ENCODE measurements at places on chromosomes 16 and 17. TPM values are rescaled to one million over a fixed set of nuclear protein-coding genes. Genes with fewer than 3 reads are reported as not detected.

The RPRML gene
- total RNA-seq, result not detected

GRCh38 chr16:30473231-30474073 is 910 bp downstream of the ITGAL start:
- no peaks in the 10 kb centered on the region for H3K27me3 ChIP-seq
- H3K4me1 ChIP-seq, result no peaks in the 10 kb centered on the region
- no peak overlapping the region for H3K4me3 ChIP-seq
- no peak for DNase-seq
- H3K27ac ChIP-seq, result no peak overlapping the region

DNA sequence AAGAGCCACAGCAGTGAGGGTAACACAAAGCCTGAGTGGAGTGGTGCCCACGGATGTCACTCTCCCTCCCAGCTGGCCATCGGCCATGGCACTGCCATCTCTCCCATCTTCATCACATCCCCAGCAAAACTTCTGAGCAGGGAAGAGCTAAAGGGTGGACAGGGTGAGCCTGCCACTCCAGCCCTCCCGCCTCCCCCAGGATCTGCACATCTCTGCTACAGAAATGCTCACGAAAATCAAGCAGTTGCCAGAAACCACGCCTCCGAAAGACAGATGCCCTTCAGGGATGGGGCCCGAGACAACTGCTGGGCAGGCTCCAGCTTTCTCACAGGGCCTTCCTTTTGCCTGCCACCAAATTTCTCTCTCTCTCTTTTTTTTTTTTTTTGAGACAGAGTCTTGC is 3.6 kb downstream of the GRIN2C start:
- no peak for DNase-seq
- H3K4me1 ChIP-seq, result no peaks in the 10 kb centered on the region
- no peaks in the 10 kb centered on the region for H3K36me3 ChIP-seq
- H3K4me3 ChIP-seq, result no peak overlapping the region
- no peak overlapping the region for H3K27ac ChIP-seq

The GAST gene
- not detected for total RNA-seq

DNA sequence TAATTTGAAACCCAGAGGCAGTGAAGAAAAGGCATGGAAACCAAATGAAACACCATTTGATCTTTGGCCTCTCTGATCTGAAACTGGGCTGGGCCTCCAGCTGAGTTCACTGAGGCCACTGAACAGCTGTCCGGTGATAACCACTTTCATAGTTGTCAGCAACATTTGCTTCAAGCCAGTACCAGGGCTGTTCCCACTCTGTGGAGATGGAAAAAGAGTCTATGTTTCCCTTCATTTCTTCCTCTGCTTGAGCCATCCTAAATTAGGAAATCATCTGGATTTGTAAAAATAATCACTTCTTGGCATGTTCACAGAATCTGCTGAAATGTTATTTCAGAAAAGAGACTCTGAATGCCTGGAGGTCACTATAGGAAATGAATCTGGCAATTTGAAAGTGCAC is 119.3 kb downstream of the STX8 start:
- H3K4me3 ChIP-seq, result no peak overlapping the region
- no peak for DNase-seq
- no peaks in the 10 kb centered on the region for H3K36me3 ChIP-seq
- no peaks in the 10 kb centered on the region for H3K27me3 ChIP-seq

DNA sequence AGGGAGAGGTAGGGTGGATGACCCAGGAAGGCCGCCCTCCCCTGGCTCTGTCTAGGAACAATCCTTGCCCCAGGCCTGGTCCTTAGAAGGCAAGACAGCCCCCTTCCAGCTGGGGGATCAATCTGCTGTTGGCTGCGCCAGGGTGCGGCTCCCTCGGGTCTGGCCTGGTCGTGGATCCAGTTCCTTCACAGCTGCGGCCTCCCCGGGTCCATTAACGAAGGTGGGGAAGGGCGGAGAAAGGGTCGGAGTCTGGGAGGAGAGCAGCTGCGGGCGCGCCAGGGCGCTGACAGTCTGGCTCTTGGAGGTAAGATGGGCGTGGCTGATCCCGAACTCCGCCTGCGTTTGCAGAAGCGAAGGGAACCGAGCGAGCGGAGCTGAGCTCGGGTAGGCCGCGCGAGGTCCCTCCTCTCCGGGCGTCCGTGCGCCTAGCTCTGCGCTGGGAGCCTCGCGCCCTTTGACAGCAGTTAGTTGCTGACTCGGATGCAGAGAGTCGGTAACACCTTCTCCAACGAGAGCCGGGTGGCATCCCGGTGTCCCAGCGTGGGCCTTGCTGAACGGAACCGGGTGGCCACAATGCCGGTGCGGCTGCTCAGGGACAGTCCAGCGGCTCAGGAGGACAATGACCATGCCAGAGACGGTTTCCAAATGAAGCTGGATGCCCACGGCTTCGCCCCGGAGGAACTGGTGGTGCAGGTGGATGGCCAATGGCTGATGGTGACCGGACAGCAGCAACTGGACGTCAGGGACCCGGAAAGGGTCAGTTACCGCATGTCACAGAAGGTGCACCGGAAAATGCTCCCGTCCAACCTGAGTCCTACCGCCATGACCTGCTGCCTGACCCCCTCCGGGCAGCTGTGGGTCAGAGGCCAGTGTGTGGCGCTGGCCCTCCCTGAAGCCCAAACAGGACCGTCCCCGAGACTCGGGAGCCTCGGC is at the start of gene HSPB9:
TSS of gene HSPB9 (plus strand) at position 434 of the 933 bp plus-strand sequence. CDS start at position 481, 47 bp downstream.
- no peaks in the 10 kb centered on the region for H3K27me3 ChIP-seq
- peaks cover 30% of the 10 kb centered on the region for H3K36me3 ChIP-seq
- no peak within 1 kb of the TSS for H3K4me3 ChIP-seq
- peak; percentile 96 for DNase-seq

GRCh38 chr16:12348733-12349704 is 372.5 kb downstream of the SNX29 start:
- H3K27ac ChIP-seq, result no peak overlapping the region
- no peaks in the 10 kb centered on the region for H3K4me1 ChIP-seq
- DNase-seq, result no peak
- no peaks in the 10 kb centered on the region for H3K36me3 ChIP-seq

The SKAP1 gene
- 0.32 TPM for total RNA-seq

DNA sequence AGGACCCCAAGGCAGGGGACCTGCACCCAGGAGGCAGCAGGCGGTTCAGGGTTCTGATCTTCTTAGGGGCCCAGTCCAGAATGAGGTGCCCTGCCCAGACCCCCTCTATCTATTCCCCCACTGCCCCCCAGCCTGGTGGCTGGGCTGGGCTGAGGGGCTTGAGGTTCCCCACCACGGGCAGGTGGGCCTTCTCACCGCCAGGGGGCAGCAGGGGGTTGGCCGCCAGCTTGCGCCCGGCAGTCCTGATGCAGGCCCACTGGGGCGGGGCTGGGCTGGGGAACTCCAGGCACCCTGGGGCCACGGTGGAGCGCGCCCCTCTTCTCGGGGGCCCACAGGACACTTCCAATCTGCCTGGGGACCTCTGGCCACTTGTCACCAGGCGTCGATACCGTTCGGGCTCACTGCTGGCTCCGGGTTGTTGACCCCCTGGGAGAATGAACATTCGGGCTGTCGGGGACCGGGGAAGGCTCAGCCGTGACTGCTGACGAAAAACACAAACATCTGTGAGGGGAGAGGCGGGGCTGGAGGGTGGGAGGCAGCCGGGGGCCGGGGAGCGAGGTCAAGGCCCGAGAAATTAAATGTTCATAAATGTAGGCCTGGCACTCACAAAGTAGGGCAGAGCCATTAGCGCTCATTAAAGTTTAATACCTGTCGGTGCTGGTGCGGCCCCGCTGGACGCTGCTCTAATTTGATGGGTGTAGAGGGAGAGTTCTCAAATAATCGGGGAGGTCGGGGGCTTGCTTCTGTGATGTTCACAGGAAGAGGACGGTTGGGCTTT is 219.3 kb upstream of the GSE1 start:
- H3K27me3 ChIP-seq, result no peaks in the 10 kb centered on the region
- DNase-seq, result peak; percentile 92
- H3K4me3 ChIP-seq, result no peak overlapping the region
- no peak overlapping the region for H3K27ac ChIP-seq

The TMEM92 gene
- total RNA-seq, result 73.6 TPM

DNA sequence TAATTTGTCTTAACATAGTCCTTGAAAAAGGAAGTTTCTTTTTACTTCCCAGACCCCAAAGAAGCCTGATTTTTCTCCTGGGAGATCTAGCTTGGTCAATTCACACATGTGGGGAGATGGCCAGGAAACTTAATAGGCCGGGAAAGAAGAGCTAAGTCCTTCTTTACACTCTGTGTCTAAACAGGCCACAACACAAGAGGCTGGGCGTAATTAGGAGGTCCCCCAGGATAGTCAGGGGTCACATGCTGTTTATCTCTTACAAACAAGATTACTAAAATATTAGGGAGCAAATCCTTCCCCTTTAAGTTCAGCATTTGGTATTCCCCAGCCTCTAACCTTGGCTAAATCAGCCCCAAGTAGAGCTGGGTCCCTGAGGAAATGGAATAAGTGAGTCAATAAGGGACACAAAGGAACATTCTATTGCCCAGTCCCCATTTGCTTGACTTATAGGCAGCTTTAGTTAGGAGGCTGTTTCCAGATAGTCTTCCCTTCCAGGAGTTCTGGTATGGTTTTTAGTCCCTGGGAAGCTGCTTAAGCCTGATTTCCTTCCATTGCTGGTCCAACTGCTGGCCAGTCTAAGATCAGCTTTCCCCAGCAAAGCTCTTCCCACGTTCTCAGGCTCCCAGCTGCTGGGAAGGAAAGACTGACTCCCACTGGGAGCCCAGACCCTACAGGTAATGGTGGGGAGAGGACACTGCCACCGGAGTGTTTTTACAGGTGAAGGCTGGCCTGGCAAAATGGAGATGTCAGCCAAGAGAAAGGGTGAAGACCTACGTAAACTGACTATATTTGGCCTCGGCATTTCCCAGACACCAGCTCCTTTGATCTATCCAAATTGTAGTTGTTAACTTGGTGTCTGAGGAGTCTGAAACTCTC is 14.1 kb upstream of the HOXB9 start:
- no peaks in the 10 kb centered on the region for H3K4me1 ChIP-seq
- H3K36me3 ChIP-seq, result no peaks in the 10 kb centered on the region
- H3K27me3 ChIP-seq, result peaks cover 100% of the 10 kb centered on the region
- DNase-seq, result peak; percentile 45
- H3K4me3 ChIP-seq, result no peak overlapping the region
- H3K27ac ChIP-seq, result no peak overlapping the region

DNA sequence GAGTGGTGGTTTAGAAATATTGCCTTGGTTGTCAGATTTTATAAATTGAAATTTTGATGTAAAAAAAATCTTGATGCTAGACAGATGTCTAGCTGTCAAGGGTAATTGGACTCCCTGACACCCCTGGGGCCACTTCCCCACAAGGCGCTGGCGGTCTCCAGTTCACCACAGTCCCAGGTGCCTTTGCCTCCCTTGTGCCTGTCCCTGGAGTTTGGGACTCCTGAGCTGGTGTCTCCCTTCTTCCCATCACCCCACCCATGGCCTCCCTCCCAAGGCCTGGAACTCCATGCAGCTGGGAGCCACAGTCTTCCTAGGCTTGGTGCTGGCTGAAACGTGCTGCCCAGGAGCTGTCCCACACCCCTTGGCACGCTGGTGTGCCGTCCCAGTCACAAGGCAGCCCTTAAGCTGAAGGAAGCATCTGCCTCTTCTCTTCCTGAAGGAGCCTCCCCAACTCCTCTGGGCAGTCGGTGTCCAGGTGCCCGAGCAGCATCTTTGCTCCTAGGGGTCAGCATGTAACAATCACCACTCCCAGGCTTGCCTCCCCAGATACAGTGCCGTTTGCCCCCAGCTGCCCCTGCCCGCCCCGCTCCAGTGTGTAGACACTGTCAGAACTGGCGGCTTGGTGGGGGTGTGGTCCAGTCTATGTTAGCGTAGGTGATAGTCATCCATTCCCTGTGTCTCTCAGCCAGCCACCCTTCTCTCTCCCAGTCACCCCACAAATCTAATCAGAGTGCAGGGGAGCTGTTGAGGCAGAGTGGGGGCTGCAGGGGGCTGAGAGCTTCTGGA is 26.2 kb downstream of the POLR3E start:
- DNase-seq, result peak; percentile 35
- H3K27me3 ChIP-seq, result no peaks in the 10 kb centered on the region

DNA sequence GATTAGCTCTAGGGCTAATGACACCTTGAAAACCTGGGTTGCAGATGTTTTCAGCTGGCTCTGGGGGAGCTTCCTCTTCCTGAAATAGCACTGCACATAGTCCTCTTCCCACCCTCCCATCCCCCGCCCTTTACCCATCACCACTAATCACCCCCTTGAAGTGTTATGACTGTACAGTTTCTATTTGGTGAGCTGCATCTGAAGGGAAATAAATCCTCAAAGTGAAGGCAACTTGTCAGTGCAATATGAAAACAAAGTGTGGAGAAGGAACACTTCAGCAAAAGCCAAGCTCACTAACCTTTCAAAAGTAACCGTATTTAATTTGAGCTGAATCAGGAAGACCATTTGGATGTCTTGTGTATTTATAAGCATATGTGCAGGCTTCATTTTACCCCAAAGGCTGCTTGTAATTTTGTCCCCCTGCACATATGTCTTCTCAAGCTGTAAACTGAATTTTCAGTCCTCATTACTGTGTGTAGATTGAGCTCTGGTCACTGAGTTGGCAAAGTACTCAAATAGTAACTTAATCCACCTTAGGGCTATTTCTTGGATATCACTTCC is 44.1 kb upstream of the CA10 start:
- no peak overlapping the region for H3K4me3 ChIP-seq
- H3K27me3 ChIP-seq, result no peaks in the 10 kb centered on the region
- H3K4me1 ChIP-seq, result no peaks in the 10 kb centered on the region

DNA sequence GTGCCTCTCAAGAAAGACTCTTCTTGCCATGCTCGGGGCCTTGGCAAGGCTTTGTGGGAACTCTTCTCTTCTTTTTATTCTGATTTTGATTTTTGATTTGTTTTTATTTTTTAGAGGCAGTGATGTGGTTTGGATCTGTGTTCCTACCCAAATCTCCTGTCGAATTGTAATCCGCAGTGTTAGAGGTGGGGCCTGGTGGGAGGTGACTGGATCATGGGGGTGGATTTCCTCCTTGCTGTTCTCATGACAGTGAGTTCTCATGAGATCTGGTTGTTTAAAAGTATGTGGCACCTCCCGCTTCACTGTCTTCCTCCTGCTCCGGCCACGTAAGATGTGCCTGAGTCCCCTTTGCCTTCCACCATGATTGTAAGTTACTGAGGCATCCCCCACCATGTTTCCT is 281.4 kb downstream of the CPPED1 start:
- DNase-seq, result no peak
- H3K27ac ChIP-seq, result no peak overlapping the region
- peaks cover 8% of the 10 kb centered on the region for H3K4me1 ChIP-seq
- H3K36me3 ChIP-seq, result no peaks in the 10 kb centered on the region

DNA sequence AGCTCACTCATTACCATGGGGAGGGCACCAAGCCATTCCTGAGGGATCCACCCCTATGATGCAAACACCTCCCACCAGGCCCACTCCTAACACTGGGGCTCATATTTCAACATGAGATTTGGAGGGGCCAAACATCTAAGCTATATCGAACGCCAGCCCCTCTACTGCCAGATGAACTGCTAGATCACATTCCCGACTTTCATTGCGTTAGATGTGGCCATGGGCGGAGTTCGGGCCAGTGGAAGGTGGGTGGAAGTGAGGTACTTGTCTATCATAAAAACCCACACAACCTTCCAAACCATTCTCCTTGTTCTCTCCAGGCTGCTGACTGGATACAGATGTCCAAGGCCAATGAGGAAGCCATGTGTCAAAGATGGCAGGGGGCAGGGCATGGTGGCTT is 27.0 kb upstream of the ANKRD40CL start:
- DNase-seq, result no peak
- peaks cover 5% of the 10 kb centered on the region for H3K4me1 ChIP-seq
- no peak overlapping the region for H3K27ac ChIP-seq
- no peaks in the 10 kb centered on the region for H3K27me3 ChIP-seq
- H3K4me3 ChIP-seq, result no peak overlapping the region

The CD300A gene
- not detected for total RNA-seq

The IL17C gene
- total RNA-seq, result not detected

- peak; percentile 86 for DNase-seq
- H3K4me1 ChIP-seq, result no peaks in the 10 kb centered on the region
- no peak overlapping the region for H3K27ac ChIP-seq
- H3K36me3 ChIP-seq, result no peaks in the 10 kb centered on the region
Measured at GRCh38 chr16:57675741-57676551, 7.8 kb downstream of the ADGRG3 start.

The NUPR1 gene
- total RNA-seq, result not detected

The TNFSF12 gene
- total RNA-seq, result 8.4 TPM
